BJ (cell line): ENCODE measurements at places on chromosomes 3 and 15. TPM values are rescaled to one million over a fixed set of nuclear protein-coding genes. Genes with fewer than 3 reads are reported as not detected.

- DNase-seq: no peak
Measured at GRCh38 chr15:73845507-73845906, 27.9 kb upstream of the TBC1D21 start.

DNA sequence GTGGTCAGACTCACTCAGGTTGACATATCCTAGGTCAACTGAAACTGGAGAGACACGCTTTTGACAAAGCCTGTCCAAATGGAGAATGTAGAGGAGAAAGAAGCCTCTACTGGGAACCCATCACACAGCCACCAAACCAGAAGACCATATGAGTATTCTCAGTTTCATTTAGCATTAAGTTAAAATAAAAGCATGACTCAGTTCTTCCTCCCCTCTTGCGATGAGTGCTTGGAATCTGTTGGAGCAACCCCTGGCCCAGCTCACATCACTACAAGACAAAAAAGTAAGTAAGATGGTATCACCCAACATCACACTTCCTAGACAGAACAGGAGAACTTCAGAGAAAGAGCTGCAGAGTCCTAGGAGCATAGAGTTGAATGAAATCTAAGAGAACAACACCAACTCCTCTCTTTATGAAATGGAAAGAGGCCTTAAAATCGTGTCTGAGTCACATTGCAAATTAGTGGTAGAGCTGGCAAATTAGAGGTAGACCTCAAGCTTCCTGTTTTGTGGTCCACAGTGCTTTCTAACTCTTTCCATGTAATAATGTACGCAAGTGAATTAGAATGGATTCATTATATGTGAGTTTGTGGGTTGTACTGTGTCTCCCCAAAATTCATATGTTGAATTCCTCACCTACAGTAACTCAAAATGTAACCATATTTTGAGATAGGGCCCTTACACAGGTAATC, 51.2 kb downstream of the FGF12 start:
- DNase-seq: no peak

DNA sequence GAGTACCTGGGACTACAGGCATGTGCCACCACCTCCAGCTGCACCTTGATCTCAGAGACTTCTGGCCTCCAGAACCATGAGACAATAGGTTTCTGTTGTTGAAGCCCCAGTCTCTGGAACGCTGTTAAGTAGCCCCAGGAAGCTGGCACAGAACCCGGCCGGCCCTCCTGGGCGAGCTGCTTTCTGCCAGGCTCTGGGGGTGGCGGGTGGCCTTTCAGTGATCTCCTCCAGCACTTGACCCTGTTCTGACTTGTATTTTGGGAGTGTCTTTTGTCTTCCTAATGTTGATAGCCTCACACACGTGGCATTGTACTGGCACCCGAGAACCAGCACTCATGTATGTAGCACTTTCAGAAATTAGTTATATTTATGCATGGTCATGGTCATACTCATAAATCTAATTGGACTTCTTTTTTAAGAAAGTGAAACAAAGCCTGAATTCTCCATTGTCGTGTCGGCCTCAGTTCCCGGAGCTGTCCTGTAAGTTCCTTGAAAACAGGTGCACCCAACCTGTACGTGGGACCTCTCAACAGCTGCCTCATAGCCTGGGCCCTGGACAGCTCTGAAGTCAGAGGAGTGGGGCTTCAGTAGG, 74.0 kb downstream of the TFRC start:
- DNase-seq: no peak

GRCh38 chr3:46943237-46944187, 33.0 kb downstream of the CCDC12 start:
- DNase-seq: no peak

DNA sequence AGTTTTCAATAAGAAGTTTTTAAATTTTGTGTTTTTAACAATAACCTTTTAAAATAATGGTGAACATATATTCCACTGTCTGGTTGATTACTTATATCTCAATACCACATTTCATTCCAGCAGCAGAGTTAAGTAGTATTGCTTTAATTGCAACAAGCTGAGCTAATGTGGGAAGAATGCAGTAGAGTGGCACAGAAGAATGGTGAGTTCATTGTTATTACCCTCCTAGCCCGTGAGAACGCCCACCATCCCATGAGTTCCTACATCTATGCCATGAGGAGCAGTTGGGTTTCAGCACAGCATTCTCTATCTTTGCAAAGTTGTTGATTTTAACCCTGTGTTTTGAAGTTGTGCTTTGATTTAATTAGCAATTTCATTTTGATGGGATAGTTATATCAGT, 17.8 kb upstream of the NR2E3 start:
- peak; percentile 41 for DNase-seq

DNA sequence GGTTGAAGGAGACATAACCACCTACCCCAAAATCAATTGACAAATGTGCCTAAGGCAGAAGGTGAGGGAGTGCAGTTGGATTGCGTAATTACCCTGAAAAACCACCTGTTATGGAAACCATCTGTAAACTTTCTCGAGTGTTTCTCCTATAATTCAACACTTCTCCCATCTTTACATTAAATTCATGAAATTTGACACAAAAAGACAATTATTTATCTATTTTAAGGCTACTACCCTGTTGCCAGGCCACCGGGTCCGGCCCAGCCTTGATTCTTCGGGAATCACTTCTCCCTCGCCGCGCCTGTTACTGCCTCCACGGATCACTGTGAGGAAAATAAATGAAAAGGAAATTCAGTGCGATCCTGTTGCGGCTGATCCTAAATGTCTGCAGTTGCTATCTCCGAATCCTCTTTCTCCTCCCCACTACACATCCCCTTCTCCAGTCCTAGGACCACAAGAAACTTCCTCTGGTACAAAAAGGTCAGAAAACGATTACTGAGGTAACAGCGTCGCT, 646 bp downstream of the IQCB1 start:
- DNase-seq: no peak

GRCh38 chr15:77497942-77498361, 77.3 kb downstream of the HMG20A start:
- DNase-seq: no peak

DNA sequence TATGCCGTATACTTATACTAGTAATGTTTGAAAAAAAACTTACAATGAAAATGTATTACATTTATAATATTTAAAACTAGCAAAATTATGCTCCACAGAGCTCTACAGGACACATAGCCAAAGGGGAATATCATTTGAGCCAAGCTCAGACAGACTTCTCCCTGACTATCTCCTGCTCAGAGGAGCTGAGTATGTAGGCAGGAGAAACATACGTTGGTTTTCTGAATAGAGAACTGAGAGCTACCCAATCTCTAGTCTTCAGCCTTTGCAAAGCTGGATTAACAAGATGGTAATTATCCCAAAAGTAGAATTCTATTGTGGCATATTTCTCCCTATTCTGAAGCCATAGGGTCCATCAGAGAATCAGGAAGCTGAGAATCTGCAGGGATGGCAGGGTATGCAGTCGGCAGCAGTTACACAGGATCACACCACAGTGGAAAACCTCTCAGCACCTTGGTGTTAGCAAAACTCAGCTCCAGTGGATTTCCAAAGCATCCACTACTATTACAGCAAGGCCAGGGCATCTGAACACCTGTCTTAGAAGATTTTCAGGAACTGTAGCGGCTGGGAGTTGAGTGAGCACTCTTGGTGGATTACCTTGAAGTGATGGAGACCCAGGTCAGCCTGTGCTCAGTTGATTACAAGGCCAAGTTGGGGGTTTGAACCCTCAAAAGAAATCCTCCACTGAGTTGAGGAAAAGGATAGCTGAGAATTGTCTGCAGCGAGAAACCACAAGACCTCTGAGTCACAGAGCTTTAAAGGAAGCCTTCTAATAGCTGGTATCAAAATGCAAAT, 30.1 kb downstream of the GPR15 start:
- no peak for DNase-seq

- no peak for DNase-seq
Measured at GRCh38 chr3:43071313-43071893, 34.5 kb downstream of the POMGNT2 start.

DNA sequence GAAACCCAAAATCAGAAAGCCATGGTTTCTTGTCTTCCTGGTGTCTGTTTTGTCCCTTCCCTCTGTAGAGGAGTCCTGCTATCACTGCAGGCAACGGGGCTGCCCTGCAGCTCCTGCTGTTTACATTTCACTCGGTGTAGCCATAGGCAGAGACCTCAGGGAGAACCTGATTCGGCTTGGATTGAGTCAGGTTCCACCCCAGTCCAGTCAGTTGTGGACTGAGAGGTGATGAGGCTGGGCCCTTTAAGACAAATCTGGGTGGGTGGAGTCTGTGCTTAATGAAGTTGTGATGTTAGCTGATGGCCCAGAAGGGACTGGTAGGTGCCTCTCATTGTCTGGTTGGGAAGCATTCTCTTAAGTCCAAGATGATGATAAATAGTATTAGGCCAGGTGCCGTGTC, 35.7 kb downstream of the FLNB start:
- no peak for DNase-seq

DNA sequence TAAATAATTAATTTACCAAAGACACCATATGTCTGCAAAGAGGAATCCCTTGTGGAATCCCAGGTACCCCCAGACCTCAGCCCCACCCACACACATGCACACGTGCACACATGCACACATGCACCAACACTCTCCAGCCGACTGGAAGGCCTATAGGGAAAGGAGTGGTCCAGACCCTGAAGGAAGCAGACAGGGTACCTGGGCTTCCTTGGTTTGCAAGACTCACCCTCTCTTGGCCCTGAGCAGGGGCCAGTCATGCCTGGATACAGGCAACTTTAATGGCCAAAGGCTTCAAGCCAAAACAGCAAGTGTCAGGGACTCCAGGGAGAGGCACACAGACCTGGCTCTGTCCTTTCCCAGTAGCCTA, 8.9 kb upstream of the HAPLN3 start:
- DNase-seq: no peak

GRCh38 chr15:32029862-32030781, at the start of gene CHRNA7:
Gene CHRNA7, plus strand, starts transcription at chr15:32030515. Its CDS starts 80 bp downstream, at chr15:32030595.
- DNase-seq: no peak

GRCh38 chr3:58005669-58006068, 2.6 kb upstream of the FLNB start:
- peak; percentile 29 for DNase-seq

DNA sequence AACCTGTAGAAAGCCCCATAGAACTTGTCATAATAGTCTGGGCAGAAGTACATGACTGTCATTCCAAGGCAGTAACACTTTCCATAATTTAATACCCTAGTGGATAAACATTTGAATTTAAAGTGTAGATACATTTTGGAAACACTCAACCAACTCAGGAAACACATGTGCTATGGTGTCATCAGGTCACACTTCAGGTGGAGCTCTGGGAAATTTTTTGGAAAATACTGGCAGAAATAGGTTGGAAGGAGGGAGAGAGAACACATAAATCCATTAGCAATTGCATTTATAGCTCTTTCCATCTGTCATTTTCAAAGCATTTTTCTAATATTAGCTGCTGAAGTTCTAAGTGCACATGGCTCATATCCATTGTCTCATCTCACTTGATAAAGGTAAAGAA, 135.7 kb downstream of the MEIS2 start:
- no peak for DNase-seq

GRCh38 chr3:188749010-188749617, 422.7 kb upstream of the TPRG1 start:
- no peak for DNase-seq

GRCh38 chr3:142180761-142181362, 31.5 kb upstream of the TFDP2 start:
- no peak for DNase-seq

DNA sequence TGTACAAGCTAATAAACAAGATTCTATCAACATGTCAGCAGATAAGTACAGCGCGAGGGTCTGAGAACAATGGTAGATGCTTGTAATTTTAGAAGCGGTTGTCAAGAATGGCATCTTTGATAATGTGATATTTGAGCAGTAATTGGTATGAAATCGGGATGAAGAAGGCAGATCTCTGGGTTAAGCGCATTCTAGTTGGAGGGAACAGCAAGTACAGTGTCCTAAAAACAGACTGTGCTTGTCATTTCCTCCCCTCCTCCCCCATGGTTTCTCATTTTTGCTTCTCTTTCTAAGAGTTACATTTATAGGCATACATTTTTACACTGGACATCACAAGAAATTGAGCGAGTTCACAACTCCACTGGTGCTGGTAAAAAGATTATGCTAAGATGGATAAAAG, 23.3 kb downstream of the TGFBR2 start:
- DNase-seq: no peak

- peak; percentile 86 for DNase-seq
Measured at GRCh38 chr3:31004025-31004678, 109.7 kb upstream of the GADL1 start.

- no peak for DNase-seq
Measured at GRCh38 chr3:13391308-13391707, 28.8 kb downstream of the NUP210 start.

DNA sequence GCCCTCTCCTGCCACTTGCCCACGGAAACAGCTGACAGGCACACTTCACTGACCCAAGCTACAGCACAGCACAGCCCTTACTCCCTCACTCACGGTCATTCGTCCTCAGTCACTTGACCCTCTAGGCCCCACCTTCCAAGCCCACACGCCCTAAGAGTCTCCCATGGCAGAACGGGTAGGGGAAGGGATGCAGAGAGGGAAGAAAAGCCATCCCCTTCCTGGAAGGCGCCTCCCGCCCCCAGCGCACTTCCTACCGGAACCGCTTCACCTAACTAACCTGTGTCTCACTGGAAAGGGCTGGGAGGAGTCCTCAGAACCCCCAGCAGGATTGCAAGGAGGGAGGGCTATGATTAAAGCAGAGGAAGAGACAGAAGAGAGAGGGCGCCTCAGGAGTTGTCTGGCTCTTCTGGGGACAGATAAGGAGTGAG, 22.9 kb downstream of the EPHB3 start:
- DNase-seq: no peak

GRCh38 chr3:51739110-51739509, 32.2 kb downstream of the GRM2 start:
- DNase-seq: no peak

Gene TRAT1
- not detected in 2 replicates for polyA plus RNA-seq

Gene IFRD2
- polyA plus RNA-seq: 22.0 and 56.7 TPM in 2 replicates

Gene COLQ
- polyA plus RNA-seq: 1.0 and 1.6 TPM in 2 replicates

Gene EIF4E3
- polyA plus RNA-seq: 1.1 and 2.8 TPM in 2 replicates

Gene GYG1
- 50.4 and 76.7 TPM in 2 replicates for polyA plus RNA-seq

Gene ITGB5
- 223 and 393 TPM in 2 replicates for polyA plus RNA-seq

Gene C3orf49
- not detected in 2 replicates for polyA plus RNA-seq

Gene RARB
- polyA plus RNA-seq: 7.8 and 10.1 TPM in 2 replicates
